ENCODE measurements at places on chromosomes 6 and 20. TPM values are rescaled to one million over a fixed set of nuclear protein-coding genes. Genes with fewer than 3 reads are reported as not detected.

C20orf141 gene
- total RNA-seq = not detected

DEFB132 gene
- not detected for total RNA-seq

SIGLEC1 gene
- total RNA-seq = not detected

SRMS gene
- total RNA-seq = not detected

ALDH5A1 gene
- total RNA-seq = 0.69 TPM

CYP39A1 gene
- not detected for total RNA-seq

SLC52A3 gene
- not detected for total RNA-seq

TTK gene
- 14.6 TPM for total RNA-seq

TINAG gene
- not detected for total RNA-seq

RAD21L1 gene
- 0.59 TPM for total RNA-seq

All from smooth muscle cell of the umbilical artery (primary cell).